HepG2 (cell line): ENCODE measurements at places on chromosomes 4 and X. TPM values are rescaled to one million over a fixed set of nuclear protein-coding genes. Genes with fewer than 3 reads are reported as not detected.

DNA sequence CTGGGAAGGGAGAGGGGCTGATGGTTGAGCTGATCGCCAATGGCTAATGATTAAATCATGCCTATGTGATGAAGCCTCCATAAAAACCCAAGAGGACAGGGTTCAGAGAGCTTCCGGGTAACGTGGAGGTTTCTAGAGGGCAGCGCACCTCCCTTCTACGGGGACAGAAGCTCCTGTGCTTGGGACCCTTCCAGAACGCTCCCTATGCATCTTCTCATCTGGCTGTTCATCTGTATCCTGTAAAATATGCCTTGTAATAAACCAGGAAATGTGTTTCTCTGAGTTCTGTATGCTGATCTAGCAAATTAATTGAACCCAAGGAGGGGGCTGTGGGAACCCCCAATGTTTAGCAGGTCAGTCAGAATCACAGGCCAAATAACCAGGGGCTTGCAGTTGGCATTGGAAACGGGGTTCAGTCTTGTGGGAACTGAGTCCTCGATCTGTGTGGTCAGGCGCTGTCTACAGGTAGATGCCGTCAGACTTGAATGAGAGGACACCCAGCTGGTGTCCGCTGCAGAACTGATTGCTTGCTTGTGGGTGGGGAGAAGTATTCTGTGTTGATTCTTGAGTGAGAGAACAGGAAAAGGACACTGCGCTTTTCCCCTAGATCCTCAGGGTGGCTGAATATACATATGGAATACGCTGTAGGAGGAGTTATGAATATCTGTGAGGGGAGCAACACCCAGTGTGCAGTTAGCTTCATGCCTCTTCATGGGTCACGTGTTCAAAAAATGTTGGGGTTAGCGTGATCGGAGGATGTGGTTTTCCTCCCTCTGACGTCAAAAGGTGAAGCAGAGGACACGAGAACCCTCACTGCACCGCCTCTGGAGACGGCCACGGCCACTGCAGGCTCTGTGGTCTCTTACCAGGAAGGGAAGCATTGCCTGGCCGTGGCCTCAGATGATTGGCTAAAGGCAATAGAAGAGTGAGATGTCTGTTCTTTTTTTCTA is 29.2 kb downstream of the HTT-AS start:
- peaks cover 49% of the 10 kb centered on the region for H3K4me1 ChIP-seq
- H3K36me3 ChIP-seq = no peaks in the 10 kb centered on the region
- no peak for DNase-seq

Gene ZFP92
- total RNA-seq = 0.02 and 0.03 TPM in 2 replicates

Gene SLC4A4
- not detected in 2 replicates for total RNA-seq

DNA sequence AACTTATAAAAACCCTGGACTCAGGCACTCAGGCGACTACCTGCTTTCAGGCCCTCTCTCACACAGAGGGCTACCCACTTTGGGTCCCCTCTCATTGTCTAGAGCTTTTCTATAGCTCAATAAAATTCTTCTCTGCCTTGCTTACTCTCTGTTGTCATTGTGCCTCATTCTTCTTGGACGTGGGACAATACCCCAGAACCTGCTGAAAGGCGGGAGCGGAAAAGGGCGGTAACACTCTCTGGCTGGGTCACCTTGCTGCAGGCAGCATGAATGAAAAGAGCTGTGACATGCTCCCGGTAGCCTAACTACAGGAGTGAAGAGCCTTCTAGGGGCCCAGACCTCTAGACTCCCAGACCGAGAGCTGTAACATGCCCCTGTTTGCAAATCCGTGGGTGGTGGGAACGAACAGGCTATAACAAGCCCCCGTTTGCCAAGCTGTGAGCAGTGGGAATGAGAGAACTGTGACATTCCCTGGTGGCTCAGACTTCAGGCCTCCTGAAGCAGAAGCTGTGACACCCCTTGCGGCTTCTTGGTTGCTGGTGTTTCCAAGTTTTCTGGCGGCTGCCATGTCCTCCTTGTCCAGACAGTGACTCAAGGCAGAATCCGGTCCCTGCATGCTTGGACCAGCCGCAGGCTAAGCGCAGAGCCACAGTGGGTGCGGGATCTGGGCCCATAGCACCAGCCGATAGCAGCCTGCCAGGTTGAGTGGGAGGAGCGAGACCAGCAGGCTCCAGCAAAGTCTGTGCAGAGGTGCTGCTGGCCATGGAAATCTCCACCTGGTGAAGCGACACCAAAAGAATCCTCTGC is 684.6 kb downstream of the ARAP2 start:
- no peaks in the 10 kb centered on the region for H3K27me3 ChIP-seq
- DNase-seq = no peak
- no peaks in the 10 kb centered on the region for H3K4me1 ChIP-seq

Gene KDR
- not detected in 2 replicates for total RNA-seq

GRCh38 chrX:143165778-143166177 is 140.1 kb downstream of the SPANXN4 start:
- no peak overlapping the region for H3K4me3 ChIP-seq
- no peaks in the 10 kb centered on the region for H3K4me1 ChIP-seq
- H3K36me3 ChIP-seq = no peaks in the 10 kb centered on the region
- no peak overlapping the region for H3K27ac ChIP-seq
- no peak for DNase-seq
- H3K27me3 ChIP-seq = no peaks in the 10 kb centered on the region

GRCh38 chr4:139658586-139659382 is 6.8 kb upstream of the MGST2 start:
- DNase-seq = no peak
- no peak overlapping the region for H3K4me3 ChIP-seq

Gene HDAC6
- total RNA-seq = 57.8 and 80.4 TPM in 2 replicates

Gene FAM241A
- total RNA-seq = 0.69 and 0.74 TPM in 2 replicates

- H3K4me3 ChIP-seq = no peak overlapping the region
- no peaks in the 10 kb centered on the region for H3K27me3 ChIP-seq
- no peak for DNase-seq
Measured at GRCh38 chr4:165779950-165780670, 92.9 kb upstream of the TLL1 start.
